Neural progenitor cell (in vitro differentiated cells): ENCODE measurements at places on chromosomes 13 and 19.

GRCh38 chr19:44955505-44956439 is 592 bp downstream of the CLPTM1 start:
- no peak for DNase-seq

DNA sequence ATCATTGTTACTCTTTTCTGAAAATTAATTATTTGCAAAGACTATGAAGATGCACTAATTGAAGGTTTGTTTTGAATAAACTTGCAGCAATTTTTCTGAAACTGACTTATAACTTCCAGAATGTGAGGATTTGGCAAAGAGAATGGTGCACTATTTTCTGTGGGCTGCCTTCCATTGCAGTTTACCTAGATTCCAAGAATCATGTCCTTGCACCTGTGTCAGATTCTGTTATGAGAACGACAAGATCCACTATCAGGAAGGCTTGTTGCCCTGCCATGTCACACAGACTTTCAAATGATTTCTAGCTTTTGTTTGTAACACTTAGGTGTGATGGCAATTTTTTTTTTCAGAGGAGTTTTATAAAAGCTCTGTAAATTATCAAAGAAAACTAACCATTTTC is 5.6 kb upstream of the SLAIN1 start:
- no peak for DNase-seq

DNA sequence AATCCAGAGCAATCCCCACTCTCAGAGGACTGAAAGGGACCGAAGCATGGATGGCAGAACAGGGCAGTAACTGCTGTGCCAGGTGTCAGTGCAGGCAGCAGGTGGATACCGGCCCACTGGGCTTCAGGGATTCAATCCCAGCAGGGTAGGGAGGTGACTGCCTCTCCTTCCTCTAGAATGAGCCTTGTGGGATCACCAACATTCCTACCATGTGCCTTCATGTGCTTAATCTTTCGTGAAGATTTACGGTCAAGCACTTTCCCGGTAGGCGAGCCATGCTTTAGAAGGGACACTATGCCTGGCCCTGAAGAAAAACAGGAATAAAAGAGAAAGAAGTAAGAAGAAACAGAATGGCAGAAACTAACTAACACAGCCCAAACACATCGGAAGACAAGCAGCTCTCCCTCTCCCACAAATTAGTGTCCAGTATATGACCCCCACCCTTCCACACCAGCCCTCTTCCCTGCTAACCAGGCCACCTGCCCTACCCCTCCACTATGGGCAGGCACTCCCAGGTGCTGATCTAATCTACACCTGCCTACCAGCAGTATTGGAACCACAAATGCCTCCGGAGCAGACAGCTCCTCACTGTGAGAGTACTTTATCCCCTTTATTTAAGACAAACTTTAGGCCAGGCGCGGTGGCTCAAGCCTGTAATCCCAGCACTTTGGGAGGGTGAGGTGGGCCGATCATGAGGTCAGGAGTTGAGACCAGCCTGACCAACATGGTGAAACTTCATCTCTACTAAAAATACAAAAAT is 162.5 kb downstream of the NUFIP1 start:
- DNase-seq = no peak

DNA sequence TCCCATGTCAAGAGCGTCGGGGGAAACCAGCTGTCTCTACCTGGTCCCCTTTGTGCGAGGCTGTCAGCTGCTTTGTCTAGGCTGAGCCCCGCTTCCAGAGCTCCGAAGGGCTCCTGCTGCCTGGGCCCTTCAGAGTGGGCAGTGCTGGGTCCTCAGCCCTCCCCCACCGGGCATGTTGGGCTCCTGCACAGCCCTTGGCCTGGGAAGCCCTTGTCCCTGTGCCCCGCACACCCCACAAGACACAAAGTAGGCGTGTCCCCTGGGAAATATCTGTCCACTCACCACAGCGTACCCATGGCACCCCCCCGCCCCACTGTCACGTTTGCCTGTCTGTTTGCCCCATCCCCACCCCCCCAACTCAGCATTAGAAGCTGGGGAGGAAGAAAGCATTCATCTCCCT is 39.6 kb upstream of the RANBP3 start:
- no peak for DNase-seq

DNA sequence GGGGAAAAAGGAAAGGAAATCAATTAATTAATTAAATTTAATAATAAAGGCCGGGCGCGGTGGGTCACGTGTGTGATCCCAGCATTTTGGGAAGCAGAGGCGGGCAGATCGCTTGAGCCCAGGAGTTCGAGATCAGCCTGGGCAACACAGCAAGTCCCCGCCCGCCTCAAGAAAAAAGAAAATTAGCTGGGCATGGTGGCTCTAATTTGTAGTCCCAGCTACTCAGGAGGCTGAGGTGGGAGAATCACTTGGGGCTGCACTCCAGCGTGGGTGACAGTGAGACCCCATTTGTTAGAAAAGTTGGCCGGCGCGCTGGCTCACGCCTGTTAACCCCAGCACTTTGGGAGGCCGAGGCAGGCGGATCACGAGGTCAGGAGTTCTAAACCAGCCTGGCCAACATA is 733 bp upstream of the CD320 start:
- DNase-seq = no peak

- DNase-seq = no peak
Measured at GRCh38 chr13:34765446-34766180, 176.5 kb upstream of the NBEA start.

- DNase-seq = no peak
Measured at GRCh38 chr19:12689581-12690216, 1.9 kb downstream of the GNG14 start.

DNA sequence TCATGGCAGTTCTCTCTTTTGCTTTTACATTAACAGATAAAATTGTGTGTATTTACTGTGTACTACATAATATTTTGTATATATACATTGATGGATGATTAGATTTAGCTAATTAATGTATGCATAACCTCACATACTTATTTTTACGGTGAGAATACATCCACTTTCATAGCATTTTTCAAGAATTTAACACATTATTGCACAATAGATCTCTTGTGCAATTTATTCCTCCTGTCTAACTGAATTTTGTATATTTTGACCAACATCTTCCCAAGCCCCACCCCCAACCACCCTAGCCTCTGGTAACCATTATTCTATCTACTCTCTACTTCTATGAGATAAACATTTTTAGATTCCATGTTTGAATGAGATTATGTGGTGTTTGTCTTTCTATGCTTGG is 194.7 kb downstream of the RBM26 start:
- DNase-seq = no peak

DNA sequence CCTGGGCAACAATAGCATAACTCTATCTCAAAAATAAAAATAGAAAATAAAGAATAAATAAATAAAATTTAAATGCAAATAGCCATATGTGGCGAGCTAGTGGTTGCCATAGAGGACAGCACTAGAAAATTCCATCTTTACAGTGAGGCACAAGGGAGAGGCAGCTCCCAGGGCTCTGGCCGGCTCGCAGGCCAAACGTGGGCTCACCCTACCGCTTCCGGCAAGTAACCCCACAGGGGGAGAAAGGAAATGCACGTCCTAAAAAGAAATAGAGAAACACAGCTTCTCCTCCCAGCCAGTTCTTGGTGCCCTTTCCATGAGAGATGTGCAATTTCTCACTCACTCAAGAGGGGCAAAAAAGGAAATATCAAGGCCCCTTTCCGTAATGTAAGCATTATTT is 12.4 kb upstream of the GRWD1 start:
- DNase-seq = no peak

GRCh38 chr13:25347151-25347550 is 24.6 kb upstream of the ATP8A2 start:
- no peak for DNase-seq

- DNase-seq = no peak
Measured at GRCh38 chr19:53374743-53375142, 9.2 kb downstream of the ZNF525 start.

- DNase-seq = peak; percentile 23
Measured at GRCh38 chr13:102280366-102280765, 121.5 kb downstream of the FGF14 start.

GRCh38 chr19:5436948-5437306 is 18.3 kb upstream of the ZNRF4 start:
- DNase-seq = no peak

GRCh38 chr19:47247308-47247990 is 8.9 kb upstream of the CCDC9 start:
- peak; percentile 82 for DNase-seq

GRCh38 chr19:18417250-18418028 is 1.8 kb upstream of the SSBP4 start:
- DNase-seq = peak; percentile 88

DNA sequence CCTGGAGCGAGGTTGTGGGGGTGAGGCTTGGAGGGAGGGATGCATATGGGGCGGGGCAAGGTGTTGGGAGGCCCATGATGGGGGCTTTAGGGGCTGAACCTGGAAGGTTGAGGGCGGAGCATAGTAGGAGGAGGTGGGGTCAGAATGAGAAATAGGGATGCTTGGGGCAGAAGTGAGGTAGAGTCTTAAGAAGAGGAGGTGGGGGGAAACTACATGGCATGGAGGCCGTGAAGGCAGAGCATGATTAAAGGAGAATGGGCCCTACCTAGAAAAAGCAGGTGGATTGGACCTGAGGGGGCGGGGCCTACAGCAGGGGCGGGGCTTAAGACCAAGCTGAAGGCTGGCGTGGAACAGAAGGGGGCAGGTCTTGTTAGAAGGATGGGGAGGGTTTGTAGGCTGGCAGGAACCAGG is 799 bp downstream of the NR1H2 start:
- no peak for DNase-seq

GRCh38 chr19:6707658-6708018 is 12.8 kb downstream of the C3 start:
- DNase-seq = no peak

DNA sequence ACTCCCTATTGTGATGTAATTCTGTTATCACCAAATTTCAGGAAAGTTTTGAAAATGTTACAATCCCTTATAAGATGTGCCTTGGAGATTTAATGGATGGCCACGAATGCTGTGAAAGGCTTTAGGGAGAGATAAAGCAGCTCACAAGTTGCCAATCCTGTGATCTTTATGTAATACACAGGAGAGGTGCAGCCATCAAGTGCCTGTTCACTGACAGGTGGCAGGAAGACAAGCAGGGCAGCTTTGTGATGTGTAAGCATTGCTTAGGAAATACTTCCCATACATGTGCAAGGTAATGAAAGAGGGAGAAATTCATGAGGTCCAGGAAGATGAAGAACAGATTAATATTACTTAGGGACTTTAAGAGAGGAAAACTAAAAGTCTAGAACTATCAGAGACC is 628.8 kb downstream of the SLITRK6 start:
- no peak for DNase-seq
